NCI-H187 treated with DMSO at 0.1 percent for 48 hours (cell line): ENCODE measurements at places on chromosomes 1 and 21.

GRCh38 chr1:94055459-94056122, 65.4 kb downstream of the ABCA4 start:
- no peak for DNase-seq

- no peak for DNase-seq
Observed at GRCh38 chr1:79745929-79746328, 739.4 kb upstream of the ADGRL4 start.

DNA sequence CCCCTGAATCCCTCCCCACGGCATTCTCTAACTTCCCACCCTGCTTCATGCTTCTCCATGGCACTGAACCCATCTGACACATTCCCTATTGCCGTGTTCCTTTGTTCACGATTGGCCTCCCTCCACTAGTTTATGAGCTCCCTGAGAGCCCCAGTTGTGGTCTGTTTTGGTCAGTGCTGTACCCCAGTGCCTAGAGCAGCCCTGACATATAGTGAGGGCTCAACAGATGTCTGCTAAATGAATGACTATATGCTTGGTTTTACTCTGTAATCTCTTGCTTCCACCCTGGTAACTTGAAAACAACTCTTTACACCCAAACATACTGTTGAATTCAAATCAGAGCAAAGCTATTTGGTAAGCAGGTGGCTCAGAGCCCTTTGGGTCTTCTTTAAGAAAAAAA, 171.1 kb upstream of the EDN2 start:
- no peak for DNase-seq

DNA sequence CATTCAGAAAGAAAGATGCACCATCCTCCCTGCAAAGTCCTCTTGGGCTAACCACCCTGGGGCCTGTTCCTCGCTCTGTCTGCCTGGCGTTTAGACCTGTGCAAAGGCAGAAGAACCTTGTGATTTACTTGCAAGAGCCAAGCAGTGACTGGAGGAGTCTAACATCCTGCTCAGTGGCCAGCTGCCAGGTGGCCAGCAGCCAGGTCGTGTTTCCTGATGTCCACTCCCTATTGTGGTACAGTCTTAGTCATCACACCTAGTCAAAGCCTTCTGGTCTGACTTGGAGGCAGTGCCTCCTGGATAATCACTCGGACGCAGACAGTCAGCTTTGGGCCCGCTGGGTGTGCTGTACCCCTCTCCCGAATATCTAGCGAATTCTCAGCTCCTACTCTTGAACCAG, 118.1 kb downstream of the PGBD5 start:
- DNase-seq, result no peak

DNA sequence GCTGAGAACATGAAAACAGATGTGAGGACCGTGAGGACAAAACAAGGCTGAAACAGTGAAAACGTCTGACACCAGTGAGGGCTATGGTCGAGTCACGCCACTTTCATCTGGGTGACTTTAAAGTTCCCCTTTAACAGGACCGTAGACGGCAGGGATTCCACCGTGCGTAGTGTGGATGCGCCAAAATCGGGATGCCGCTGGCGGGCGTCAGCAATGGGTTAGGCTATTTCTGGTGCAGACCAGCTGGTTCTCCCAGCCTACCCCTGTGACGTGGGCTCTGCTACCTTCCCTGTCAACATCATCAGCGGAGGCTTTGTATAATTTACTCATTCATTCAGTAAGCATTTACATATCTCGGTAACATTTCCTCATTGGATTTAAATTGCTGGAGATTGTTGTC, 246.6 kb upstream of the AJAP1 start:
- DNase-seq, result no peak

GRCh38 chr21:41220208-41220733, 52.3 kb downstream of the BACE2 start:
- no peak for DNase-seq

DNA sequence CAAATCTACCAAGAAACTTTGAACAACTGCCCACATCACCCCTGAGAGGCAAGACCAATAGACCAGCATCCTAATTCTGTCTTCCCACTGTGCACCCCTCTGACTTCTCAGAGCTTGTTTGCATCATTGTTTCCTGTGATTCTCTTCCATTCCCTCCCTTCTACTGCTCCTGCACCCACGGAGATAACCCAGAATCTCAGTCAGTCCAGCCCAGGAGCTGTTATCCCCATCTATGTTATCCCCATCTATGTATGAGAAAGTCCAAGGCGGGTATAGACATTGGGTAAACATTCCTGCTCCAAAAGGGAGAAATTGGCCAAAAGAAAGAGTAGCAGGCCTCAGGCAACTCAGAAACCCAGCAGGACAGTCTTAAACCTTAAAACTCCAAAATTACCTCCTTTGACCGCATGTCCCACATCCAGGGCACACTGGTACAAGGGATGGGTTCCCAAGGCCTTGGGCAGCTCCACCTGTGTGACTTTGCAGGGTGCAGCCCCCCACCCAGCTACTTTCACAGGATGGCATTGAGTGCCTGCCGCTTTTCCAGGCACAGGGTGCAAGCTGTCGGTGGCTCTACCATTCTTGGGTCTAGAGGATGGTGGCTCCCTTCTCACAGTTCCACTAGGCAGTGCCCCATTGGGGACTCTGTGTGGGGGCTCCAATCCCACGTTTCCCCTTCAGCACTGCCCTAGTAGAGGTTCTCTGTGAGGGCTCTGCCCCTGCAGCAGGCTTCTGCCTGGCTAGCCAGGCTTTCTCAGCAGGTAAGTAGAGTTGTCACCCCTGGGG, 414.8 kb downstream of the NPHP4 start:
- no peak for DNase-seq

DNA sequence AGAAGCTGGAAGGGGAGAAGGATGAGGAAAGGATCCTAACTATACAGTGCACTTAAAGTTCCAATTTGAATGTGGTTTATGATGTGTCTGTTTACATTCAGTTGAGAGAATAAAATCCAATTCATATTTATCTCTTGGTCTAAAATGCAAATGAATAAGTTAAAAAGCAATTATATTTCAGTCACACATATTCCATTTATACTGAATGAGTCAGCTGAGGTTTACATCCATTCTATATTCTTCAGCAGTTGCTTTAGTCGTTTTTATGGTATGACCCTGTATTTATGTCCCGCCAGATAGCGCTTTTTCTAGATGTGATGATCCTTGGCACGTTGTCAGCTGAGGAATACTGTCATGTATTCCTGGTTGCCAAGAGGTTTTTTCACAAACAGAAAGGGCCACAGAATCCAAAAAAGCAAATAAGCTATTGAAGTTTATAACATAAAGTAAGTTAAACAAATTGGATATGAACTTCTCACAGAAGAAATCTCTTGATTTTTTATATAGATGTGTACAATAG, 866.2 kb downstream of the NCAM2 start:
- DNase-seq, result no peak

- DNase-seq, result no peak
Observed at GRCh38 chr1:214518361-214518760, 33.0 kb downstream of the PTPN14 start.

GRCh38 chr1:52867087-52867863, 24.7 kb downstream of the ZYG11A start:
- no peak for DNase-seq

DNA sequence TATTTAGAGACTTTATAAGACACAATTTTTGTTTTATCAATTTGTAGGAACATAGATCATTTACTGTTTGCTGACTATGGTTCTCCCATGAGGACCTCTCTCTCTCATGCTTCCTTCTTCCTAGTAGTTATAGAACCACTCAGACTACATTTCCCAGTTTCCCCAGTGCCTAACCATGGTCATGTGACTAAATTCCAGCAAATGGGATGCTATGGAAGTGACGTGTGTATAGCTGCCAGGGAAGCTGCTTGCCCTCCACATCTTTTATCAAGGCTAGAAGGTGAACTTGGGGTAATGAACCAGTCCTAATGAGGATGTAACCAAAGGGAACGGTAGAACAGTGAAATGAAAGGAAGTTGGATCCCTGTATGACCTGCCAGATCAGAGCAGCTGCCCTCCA, 184.0 kb downstream of the MIS18A start:
- DNase-seq, result no peak

GRCh38 chr1:238027366-238027765, 136.6 kb upstream of the ZP4 start:
- DNase-seq, result no peak

DNA sequence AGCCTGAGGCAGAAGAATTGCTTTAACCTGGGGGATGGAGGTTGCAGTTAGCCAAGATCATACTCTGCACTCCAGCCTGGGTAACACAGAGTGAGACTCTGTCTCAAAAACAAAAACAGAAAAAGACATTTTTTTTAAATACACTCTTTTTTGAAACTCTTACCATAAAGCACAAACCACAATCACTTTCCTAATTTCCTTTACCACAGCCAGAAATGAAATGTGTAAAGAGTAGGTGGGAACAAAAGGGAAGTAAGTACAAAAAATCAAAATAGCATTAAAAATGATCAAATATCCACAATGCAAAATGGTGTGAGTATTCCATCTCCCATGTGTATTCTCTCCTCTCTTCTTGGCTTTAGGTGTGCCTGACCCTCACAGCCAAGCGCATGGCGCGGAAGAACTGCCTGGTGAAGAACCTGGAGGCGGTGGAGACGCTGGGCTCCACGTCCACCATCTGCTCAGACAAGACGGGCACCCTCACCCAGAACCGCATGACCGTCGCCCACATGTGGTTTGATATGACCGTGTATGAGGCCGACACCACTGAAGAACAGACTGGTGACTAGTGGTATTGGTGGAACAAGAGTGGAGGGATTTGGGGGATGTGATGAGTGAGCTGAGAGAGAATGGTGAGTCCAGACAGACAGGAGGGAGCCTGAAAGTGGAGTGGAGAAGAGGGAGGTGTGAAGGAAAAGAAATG, 14.9 kb downstream of the ATP1A4 start:
- no peak for DNase-seq

- DNase-seq, result no peak
Observed at GRCh38 chr21:16194095-16194787, 464.5 kb downstream of the USP25 start.

DNA sequence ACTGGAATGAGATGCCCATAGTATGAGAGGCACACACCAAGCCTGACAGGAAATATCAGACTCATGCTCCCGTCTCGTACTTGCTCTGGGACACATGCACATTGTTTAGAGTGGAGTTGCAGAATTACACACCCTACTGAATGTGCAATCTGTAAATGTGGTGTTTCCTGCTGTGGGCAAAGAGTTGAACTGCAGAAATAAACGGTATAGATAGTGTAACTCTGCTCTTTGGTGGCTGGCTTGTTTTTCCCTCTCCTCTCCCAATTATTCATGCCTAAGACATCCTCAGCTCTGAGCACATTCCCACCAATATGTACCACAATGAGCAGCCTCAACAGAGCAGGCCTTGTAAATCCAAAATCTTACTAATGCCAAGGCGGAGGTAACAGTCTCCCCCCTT, 90.1 kb upstream of the DIRAS3 start:
- DNase-seq, result no peak

DNA sequence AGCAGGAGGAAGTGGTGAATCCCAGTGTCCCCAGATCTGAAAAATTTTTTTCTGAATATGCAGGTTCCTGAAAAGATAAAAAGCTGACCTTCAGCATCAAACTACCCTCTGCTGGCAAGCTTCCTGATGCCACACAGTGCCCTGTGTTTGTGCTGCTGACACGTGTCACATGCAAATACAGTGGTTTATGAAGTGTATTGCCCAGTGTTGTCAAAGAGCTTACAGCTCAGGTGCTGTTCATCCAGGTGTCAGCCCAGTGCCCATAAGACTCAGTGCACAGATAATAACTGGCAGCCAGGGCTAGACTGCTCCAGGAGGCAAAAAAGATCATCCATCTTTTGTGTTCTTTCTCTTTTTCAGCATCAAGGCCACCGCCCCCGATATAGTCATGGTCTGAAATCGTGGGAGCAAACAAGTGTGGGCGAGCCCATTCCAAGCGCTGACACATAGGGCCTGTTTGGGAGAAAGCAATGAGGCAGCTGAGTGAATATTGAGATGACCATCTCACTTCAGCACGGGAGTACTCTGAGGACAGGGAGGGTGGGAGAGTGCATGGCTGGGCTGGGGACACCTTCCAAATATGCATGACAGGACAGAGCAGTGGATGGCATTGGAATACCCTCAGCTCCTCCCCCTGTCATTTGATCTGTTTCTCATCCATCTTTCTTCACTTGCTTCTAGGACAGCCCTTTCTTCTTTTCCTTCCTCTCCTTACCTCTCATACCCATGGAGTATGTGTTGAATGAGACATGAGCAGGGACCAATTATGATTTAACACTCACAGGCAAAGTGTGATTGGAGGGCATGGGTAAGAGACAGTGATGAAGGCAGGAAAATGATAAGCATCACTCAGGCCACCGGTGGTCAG, 6.4 kb upstream of the KCNK1 start:
- DNase-seq, result no peak

DNA sequence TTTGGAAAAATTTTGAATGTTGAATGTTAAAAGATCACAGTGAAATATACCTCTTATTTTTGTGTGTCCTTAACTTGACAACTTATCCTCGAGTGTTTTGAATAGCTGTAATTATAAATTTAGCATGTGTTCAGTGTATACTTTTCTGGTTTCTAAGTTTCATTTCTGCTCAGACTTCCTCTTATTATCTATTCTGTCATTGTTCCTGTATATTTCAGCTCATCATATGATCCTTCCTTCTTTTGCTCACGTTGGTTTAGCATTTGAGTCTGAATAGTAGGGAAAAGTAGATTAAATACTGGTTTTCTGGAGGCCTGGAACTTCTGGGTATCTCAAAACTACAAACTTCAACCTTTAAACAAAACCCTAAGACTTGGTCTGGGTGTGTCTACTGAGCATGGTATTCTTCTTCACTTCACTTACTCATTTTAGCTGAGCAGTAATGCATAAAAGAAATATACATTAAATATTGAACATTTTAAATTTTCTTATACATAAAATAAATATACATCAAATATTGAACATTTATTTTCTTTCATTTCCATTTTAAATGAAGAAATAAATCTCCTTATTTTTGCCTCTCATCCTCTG, 3.3 kb upstream of the ATP6V1G3 start:
- no peak for DNase-seq

DNA sequence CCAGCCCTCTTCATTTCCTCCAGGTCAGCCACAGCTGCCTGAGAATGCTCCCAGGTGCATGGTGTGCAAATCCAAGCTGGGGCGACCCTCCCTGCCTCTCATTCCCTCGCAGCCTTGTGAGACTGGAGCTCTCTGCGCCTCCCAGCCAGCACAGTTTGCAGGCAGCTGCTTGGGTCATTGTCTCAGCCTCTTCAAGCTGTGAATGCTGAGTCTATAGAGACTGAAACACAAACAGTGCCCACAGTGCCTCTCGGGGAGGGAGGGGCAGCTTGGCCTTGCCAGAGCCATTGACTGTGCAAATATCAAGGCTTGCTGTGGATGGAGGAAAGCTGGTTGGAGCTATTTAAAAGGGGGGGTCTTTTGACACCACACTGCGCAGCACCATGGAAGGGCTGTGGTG, 10.6 kb downstream of the PLXNA2 start:
- DNase-seq, result peak; percentile 62

DNA sequence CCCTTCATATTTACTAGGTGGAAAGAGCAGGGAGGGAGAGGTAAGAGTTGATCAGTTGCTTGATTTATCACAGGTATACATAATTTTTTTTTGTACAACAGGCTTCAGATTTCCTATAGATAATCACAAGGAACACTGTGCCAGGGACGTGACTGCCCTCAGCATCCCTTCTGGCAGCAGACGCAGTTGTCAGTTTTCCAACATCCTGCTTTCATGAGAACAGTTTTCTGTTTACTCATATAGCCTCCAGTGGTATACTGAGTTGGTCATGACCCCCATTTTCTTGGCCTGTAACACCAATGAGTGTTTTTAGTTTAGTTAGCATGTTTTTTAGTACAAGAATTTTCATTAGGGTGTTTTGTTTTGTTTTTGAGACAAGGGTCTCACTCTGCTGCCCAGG, 37.9 kb upstream of the PTPRF start:
- no peak for DNase-seq

GRCh38 chr1:203093754-203094410, 8.1 kb upstream of the MYOG start:
- no peak for DNase-seq

- DNase-seq, result no peak
Observed at GRCh38 chr1:184214128-184214527, 162.6 kb downstream of the TSEN15 start.
